CD4-positive, alpha-beta T cell (primary cell): ENCODE measurements at places on chromosomes 1 and 21. TPM values are rescaled to one million over a fixed set of nuclear protein-coding genes. Genes with fewer than 3 reads are reported as not detected.
A peak's percentile ranks its signal among the peaks of the same experiment; 100 is the strongest.

GRCh38 chr1:39575191-39576015 is 1.2 kb downstream of the PABPC4 start:
- peak; percentile 23 for DNase-seq

GRCh38 chr1:113993072-113993471 is 13.8 kb downstream of the OLFML3 start:
- no peak for DNase-seq

DNA sequence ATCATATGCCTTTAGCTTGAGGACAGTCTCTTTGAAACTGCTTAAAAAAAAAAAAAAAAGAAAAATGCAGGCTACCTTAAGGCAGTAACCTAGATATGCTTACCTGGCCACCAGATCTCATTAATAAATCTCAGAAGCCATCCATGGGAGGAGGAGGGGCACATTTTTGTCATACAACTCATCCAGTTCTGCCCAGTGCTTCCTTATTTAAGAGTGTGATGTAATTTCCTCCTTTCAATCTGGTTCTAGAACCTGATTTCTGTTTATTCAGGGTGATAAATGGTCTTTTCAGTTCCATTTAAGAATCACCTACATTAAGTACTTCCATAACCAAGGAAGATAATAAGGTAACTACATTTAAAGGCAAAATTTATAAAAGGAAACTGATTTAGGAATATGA is 6.1 kb downstream of the ERRFI1 start:
- DNase-seq = no peak

- peak; percentile 44 for DNase-seq
Measured at GRCh38 chr1:175197531-175197930, 5.0 kb upstream of the KIAA0040 start.

GRCh38 chr1:214002472-214002871 is 14.7 kb downstream of the PROX1 start:
- DNase-seq = no peak

DNA sequence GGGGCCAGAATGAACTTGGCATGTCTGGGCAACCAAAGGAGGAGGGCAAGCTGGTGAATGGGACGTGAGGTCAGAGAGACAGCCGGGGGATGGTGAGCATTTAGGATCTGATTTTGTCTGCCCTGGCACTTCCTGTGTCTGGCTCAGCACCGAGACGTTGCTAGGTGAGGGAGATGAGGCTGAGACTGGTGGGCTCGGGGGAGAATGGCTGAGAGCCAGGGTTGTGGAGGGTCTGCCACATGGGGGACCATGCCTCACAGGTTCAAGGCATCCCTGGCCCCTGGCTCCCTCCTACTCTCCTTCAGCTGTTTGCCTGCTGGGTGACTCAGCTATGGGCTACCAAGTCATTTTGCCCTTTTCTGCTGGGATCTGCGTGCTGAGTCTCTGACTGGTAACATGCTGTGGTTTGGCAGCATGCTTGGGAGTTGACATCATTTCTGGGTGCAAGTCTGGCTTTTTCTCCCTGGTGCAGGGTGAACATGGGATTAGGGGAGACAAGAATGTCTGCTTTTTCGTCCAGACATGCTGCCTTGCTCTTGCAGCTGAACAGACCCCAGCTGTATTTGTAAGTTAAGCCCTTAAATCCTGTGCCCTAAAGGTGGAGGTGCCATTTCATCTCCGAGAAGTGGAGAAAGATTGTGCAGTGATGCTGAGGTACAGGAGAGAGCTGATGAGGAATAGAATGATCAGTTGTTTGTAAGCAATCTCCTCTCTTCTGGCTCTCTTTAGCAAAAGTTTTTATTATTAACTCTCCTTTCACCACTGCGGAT is 17.6 kb downstream of the GALNT2 start:
- no peak for DNase-seq

GRCh38 chr21:15826147-15826780 is 96.5 kb downstream of the USP25 start:
- DNase-seq = peak; percentile 71

- no peak for DNase-seq
Measured at GRCh38 chr1:16205334-16205671, 7.1 kb downstream of the ARHGEF19 start.

- DNase-seq = no peak
Measured at GRCh38 chr1:35633547-35633946, 7.8 kb downstream of the PSMB2 start.

GRCh38 chr1:101312147-101312546 is 75.3 kb downstream of the S1PR1 start:
- no peak for DNase-seq

- no peak for DNase-seq
Measured at GRCh38 chr1:2403273-2403672, 9.1 kb downstream of the PEX10 start.

The HSPB7 gene
- not detected for total RNA-seq

The ATP1A2 gene
- total RNA-seq = not detected

The SH2D1B gene
- total RNA-seq = not detected

The ATP6V1G3 gene
- total RNA-seq = not detected

The ACTL8 gene
- total RNA-seq = not detected

The EFNA3 gene
- total RNA-seq = 0.47 TPM

The FYB2 gene
- total RNA-seq = not detected

The AMY1B gene
- total RNA-seq = not detected
